ENCODE measurements at places on chromosomes 12 and 14.

GRCh38 chr12:26205941-26206340 lies 10.6 kb downstream of the SSPN start:
- no peak for DNase-seq

GRCh38 chr14:75158843-75159614 lies 17.4 kb downstream of the TMED10 start:
- DNase-seq = no peak

- no peak for DNase-seq
Measured at GRCh38 chr12:56838621-56839488, 75.7 kb downstream of the HSD17B6 start.

DNA sequence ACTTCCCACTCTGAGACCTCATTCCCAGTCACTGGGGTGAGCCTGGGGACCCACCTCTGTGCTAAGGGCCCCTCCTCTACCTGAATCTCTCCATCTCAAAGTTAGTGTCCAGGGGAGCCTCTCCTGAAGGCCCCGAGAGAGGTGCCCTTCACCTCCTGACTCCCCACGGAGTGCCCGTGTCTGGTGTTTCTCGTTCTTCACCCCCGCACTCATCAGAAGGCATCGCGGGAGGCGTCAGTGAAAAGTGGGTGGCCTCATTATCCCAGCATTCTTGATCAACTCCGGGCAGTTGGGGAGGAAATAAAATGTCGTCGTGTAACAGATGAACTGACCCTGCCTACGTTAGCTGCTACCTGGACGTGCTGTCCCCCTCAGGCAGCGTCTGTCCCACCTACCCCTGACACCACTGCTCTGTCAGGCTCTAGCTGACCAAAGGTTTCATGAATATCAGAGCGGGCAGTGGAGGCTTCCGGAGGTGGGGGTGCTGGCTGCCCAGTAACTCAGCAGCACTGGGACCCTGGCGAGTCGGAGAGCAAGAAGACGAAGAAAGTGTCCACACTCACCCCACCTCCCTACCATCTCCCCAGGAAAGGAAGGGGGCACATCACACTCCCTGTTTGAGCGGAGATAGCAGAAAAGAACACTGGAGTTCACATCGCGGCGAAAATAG lies 102.9 kb downstream of the PIWIL1 start:
- no peak for DNase-seq

- DNase-seq = no peak
Measured at GRCh38 chr14:83712418-83713129, 1817.4 kb upstream of the FLRT2 start.

DNA sequence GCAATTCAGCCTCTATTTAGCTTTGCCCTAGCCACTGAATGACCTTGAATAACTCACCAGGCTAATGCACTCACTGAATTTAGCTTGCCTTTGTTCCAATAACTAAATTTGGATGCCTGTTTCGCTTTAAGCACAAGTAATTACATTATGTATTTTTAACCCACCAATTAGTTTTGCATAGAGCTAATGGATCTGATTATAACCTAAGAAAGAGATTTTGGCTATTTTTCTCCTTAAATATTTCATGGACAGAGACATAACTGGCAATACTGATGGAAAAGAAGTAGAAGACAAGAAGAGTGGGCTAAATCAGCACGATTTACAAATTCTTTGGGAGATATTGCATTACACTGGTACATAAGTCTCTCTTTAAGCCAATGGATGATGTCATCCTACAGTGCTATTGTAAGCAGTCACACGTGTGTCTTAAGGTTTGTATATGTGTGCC lies 85.7 kb downstream of the AKAP6 start:
- DNase-seq = no peak

DNA sequence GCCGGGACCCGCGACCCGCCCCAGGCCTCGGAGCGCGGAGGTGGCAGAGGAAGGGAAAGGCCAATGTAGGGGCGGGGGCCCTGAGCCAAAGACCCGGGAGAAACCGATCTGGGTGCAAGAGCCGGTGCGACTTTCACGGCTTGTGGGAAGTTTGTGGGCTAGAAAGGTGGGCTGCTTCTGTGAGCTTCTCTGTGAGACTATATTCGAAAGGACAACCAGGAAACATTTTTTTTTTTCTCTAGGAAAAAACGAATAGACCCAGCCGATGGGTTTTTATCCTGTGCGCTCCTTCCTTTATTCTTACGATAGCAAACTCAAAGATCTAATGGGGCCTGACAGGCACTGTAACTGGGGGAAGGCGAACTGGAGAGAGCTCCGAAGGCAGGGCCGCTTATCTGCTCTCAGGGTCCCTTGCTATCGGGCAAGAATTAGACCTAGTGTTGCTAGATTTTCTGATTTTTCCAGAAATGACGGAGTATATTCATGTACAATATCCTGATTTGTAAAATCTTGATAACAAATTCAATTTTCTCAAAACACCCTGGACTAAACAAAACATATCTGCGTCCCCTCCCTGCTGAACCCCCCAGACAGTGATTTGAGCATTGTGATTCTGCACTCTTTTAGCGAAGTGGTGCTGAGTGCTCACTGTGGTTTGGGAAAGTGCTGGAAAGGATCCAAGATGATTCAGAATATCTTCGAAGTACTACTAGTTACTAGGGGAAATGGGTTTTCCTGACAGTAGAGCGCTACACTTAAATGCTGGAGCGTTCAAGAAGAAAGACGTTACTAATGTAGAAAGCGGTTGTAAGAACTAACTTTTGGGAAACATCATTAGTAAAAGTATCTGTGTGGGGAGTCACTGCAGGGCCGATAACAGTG lies 563 bp upstream of the STXBP6 start:
- no peak for DNase-seq
